ENCODE measurements at places on chromosomes 6 and 20.

DNA sequence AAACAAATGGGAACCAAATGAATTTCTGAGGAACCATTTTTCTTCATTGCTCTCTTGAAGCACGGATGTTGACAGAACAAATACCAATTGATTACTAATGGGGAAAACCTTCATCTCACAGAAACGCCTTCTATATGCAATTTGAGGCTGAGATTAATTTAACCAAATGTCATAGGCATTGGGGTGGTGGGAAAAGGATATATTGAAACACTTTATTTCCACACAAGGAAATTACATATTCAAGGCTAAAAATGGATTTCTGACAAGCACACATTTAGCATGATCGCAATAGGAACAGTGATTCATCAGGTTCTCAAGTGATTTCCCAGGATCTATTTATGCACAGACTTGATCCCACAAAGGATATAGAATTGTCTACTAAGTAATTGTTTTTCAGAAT, 88.9 kb downstream of the COL12A1 start:
- peaks cover 16% of the 10 kb centered on the region for H3K36me3 ChIP-seq
- no peak overlapping the region for H3K4me3 ChIP-seq
- H3K4me1 ChIP-seq, result peaks cover 15% of the 10 kb centered on the region
- no peaks in the 10 kb centered on the region for H3K27me3 ChIP-seq

DNA sequence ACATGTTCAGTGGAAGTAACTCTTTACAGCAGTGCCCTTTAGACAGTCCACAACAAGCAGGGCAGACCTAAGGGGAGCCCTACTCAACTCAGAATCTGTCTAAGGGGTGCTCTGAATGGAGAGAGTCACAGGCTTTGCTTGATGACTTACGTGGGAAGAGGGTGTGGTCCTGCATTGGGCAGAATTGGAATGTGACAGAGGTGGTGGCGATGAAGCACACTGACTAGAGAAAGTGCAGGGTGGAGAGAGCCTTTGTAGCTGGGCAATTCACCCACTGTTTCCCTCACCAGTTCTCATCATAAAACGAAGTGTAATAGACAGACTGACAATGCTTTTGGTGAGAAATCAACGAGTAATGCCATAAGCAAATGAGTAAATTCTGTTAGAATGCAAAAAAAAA, 11.2 kb downstream of the TP53INP2 start:
- H3K36me3 ChIP-seq, result peaks cover 4% of the 10 kb centered on the region
- no peaks in the 10 kb centered on the region for H3K27me3 ChIP-seq
- no peak overlapping the region for H3K27ac ChIP-seq
- no peak overlapping the region for H3K4me3 ChIP-seq
- peaks cover 40% of the 10 kb centered on the region for H3K4me1 ChIP-seq
- DNase-seq, result no peak

- DNase-seq, result no peak
- H3K27me3 ChIP-seq, result no peaks in the 10 kb centered on the region
- no peaks in the 10 kb centered on the region for H3K36me3 ChIP-seq
- no peak overlapping the region for H3K27ac ChIP-seq
- no peaks in the 10 kb centered on the region for H3K4me1 ChIP-seq
These were observed 390.2 kb downstream of the TENT5A start for GRCh38 chr6:81362246-81362645.

GRCh38 chr6:148521158-148521557, 178.5 kb downstream of the SASH1 start:
- DNase-seq, result no peak
- no peaks in the 10 kb centered on the region for H3K4me1 ChIP-seq
- H3K27ac ChIP-seq, result no peak overlapping the region
- no peaks in the 10 kb centered on the region for H3K36me3 ChIP-seq
- H3K27me3 ChIP-seq, result no peaks in the 10 kb centered on the region
- no peak overlapping the region for H3K4me3 ChIP-seq

- no peak overlapping the region for H3K4me3 ChIP-seq
- no peaks in the 10 kb centered on the region for H3K36me3 ChIP-seq
- no peak for DNase-seq
- peaks cover 6% of the 10 kb centered on the region for H3K4me1 ChIP-seq
- H3K27me3 ChIP-seq, result no peaks in the 10 kb centered on the region
- no peak overlapping the region for H3K27ac ChIP-seq
These were observed 78.8 kb upstream of the CD83 start for GRCh38 chr6:14038467-14039437.

- no peaks in the 10 kb centered on the region for H3K4me1 ChIP-seq
- no peak overlapping the region for H3K27ac ChIP-seq
- no peaks in the 10 kb centered on the region for H3K36me3 ChIP-seq
- no peak for DNase-seq
- no peak overlapping the region for H3K4me3 ChIP-seq
- H3K27me3 ChIP-seq, result no peaks in the 10 kb centered on the region
These were observed 125.3 kb upstream of the B3GAT2 start for GRCh38 chr6:71082033-71082650.

DNA sequence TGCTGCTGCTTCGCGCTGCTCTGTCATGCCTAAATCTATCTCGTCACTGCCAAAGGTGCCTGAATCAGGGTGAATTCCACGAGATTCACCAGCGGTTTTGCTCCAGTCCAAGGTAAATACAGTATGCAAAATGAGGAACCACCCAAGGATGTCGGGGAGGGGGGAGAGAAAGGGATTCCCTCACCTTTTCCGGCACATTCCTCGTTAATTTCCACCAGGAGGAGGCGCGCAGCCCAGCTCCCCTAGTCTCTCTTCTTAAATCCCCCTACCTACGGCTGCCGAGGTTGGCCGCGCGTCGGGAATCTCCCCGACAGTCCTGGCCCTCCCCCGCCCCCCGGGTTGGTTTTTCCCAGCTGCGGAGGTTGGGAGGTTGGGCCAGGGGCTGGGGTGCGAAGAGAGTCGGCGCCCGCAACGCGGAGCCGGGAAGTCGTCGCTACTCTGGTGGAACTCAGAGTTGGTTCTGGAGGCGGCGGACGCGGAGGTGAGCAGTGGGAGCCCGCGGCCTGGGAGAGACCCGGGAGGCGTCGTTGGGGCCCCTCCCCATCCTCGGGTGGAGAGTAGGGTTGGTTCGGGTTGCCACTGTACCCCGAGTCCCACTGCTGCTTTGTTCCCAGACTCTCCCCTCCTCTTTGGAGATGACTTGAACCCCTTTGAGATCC, at the start of gene TPBG:
Gene TPBG, plus strand, starts transcription at position 390 of the 659 bp plus-strand sequence. CDS start 1,145 bp downstream, outside the sequence.
- H3K4me3 ChIP-seq, result peak within 1 kb of the TSS; percentile 82
- H3K4me1 ChIP-seq, result peaks cover 12% of the 10 kb centered on the region
- peak within 1 kb of the TSS; percentile 92 for H3K27ac ChIP-seq
- peak; percentile 47 for DNase-seq
- no peaks in the 10 kb centered on the region for H3K27me3 ChIP-seq

GRCh38 chr6:71053475-71053874, 96.6 kb upstream of the B3GAT2 start:
- H3K4me3 ChIP-seq, result no peak overlapping the region
- no peak for DNase-seq
- H3K27ac ChIP-seq, result no peak overlapping the region
- H3K4me1 ChIP-seq, result no peaks in the 10 kb centered on the region
- H3K27me3 ChIP-seq, result no peaks in the 10 kb centered on the region

DNA sequence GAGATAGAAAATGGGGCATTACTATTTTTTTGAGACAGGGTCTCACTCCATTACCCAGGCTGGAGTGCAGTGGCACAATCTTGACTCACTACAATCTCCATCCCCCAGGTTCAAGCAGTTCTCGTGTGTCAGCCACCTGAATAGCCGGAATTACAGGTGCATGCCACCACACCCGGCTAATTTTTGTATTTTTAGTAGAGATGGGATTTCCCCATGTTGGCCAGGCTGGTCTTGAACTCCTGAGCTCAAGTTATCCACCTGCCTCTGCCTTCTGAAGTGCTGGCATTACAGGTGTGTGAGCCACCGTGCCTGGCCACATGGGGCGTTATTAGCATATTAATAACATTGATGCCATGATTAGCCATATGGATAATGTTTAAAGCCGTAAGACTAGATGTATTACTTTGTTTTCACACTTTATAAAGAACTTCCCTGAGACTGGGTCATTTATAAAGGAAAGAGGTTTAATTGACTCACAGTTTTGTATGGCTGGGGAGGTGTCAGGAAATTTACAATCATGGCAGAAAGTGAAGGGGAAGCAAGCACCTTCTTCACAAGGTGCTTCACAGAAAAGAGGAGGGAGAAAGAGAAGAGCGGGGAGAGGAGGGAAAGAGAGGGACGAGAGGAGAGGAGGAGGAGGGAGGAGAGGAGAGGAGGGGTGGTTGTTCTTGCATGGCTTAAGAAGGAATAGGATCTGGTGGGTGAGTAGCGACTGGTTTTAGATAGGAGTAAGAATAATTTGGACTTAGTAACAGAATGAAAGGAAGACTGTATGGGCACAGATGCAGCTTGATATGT, 51.9 kb downstream of the MYO6 start:
- no peaks in the 10 kb centered on the region for H3K27me3 ChIP-seq
- H3K4me3 ChIP-seq, result no peak overlapping the region
- DNase-seq, result no peak
- H3K36me3 ChIP-seq, result no peaks in the 10 kb centered on the region

- H3K27me3 ChIP-seq, result no peaks in the 10 kb centered on the region
- H3K4me1 ChIP-seq, result no peaks in the 10 kb centered on the region
- no peak for DNase-seq
- H3K36me3 ChIP-seq, result no peaks in the 10 kb centered on the region
These were observed 859.4 kb downstream of the MAFB start for GRCh38 chr20:39829661-39830060.

DNA sequence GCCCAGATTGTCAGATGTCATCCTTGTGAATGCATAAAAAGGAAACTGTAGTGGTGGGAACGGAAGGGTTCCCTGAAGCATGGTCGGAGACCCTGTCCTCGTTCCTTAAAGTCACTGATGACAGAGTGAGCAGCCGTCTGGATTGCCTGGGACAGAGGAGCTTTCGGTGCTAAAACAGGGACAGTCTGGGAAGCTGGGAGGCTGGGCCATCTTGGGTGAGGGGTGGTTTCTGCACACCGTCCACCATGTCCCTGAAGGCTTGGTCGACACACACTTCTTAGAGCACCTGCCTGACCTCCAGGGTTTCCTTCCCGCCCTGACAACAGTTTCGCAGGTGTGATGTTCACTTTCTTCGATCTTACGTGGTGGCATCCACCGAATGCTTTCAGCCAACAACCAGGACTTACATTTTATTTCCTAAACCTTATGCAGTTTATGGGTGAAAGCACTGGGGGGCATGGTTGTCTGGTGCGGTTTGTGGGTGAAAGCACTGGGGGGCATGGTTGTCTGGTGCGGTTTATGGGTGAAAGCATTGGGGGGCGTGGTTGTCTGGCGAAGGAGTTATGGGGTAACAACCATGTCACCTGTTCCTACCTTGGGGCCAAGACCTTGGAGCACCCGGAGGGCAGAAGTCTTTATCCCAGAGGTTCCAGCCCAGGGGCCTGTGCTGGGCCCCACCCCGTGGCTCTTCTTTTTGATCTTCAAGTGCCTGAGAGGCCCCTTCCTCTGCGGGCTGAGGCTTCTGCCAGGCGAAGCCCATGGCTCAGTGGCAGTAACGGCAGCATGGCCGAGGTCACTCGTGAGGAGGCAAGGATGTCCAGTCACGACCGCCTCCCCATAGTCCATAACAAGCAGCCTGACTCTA, 81.7 kb upstream of the FRMD1 start:
- DNase-seq, result no peak
- no peak overlapping the region for H3K4me3 ChIP-seq
- H3K27me3 ChIP-seq, result no peaks in the 10 kb centered on the region
- peaks cover 16% of the 10 kb centered on the region for H3K4me1 ChIP-seq
- H3K27ac ChIP-seq, result no peak overlapping the region
- no peaks in the 10 kb centered on the region for H3K36me3 ChIP-seq

GRCh38 chr6:161279677-161280415, 6.0 kb upstream of the AGPAT4 start:
- peaks cover 16% of the 10 kb centered on the region for H3K4me1 ChIP-seq
- DNase-seq, result no peak

- no peaks in the 10 kb centered on the region for H3K27me3 ChIP-seq
- peak; percentile 37 for DNase-seq
- peak within 1 kb of the TSS; percentile 84 for H3K4me3 ChIP-seq
- peak within 1 kb of the TSS; percentile 95 for H3K27ac ChIP-seq
These were observed at the start of gene STK35 for GRCh38 chr20:2101057-2101864. STK35 (plus strand) TSS chr20:2101827; CDS start chr20:2101882, 55 bp downstream.

GRCh38 chr6:121670511-121670910, 235.1 kb downstream of the GJA1 start:
- H3K4me1 ChIP-seq, result peaks cover 8% of the 10 kb centered on the region
- no peak for DNase-seq
- no peaks in the 10 kb centered on the region for H3K36me3 ChIP-seq
- no peak overlapping the region for H3K4me3 ChIP-seq
- no peak overlapping the region for H3K27ac ChIP-seq

DNA sequence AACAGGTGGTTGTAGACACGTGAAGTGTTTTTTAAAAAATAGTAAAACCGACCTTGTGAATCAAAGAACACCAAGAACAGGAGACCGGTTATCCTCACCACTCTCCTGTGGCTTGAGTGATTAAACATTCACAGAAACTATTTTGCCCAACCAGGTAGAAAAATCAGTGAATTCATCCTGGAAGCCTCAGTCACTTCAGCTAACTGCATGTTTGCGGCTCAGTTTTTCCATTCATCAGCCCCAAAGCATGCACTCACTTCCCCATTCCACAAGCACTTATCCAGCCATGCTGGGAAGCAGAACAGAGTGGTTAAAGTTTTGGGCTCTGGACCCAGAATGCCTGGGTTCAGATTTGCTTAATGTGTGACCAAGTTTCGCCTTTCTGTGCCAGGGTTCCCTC, 2.4 kb downstream of the LRRN4 start:
- no peak overlapping the region for H3K27ac ChIP-seq
- H3K4me3 ChIP-seq, result no peak overlapping the region
- DNase-seq, result no peak
- peaks cover 32% of the 10 kb centered on the region for H3K4me1 ChIP-seq

DNA sequence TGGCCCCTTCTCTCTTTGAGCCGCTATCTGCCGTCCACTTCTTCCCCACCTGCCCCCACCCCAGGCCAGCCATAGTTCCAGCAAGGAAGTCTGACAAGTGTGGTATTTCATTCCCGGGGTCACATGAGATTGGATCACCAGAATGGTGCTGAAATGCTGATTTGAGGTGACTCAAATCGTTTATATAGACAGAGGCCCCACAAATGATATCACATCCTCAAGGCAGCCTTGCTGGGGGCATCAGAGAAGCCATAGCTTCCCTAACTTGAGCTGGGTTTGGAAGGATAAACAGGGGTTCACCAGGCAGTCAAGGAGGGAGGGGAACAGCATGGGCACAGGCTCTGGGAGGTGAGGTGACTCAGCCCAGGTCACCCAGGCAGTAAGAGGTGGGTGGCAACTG, 9.9 kb downstream of the SDCBP2 start:
- H3K27ac ChIP-seq, result no peak overlapping the region
- H3K36me3 ChIP-seq, result no peaks in the 10 kb centered on the region
- no peak for DNase-seq
- H3K27me3 ChIP-seq, result no peaks in the 10 kb centered on the region

GRCh38 chr20:48574383-48574782, 253.4 kb downstream of the PREX1 start:
- H3K27me3 ChIP-seq, result no peaks in the 10 kb centered on the region
- no peaks in the 10 kb centered on the region for H3K36me3 ChIP-seq
- H3K4me3 ChIP-seq, result no peak overlapping the region
- H3K4me1 ChIP-seq, result 0 out of 2 replicates have a peak, but pooled peaks cover 4% of the 10 kb centered on the region
- no peak overlapping the region for H3K27ac ChIP-seq

DNA sequence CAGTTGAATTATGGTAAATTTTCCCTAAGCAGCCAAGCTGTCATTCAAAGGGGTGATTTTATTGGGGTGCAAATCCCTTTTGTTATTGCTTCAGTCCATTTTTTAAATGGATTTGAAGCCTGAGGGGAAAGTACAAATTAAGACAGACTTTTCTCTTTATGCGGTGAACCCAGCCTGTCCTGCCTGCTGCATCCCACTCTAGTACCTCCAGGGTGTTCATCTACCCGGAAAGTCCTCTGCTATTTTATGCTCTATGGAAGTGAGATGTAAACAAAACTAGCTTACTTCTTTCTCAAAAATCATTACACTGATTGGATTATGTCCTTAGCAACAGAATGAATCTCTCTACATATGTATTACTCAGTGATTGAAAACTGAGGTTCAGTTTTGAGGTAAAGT, 1088.9 kb upstream of the CITED2 start:
- peaks cover 17% of the 10 kb centered on the region for H3K4me1 ChIP-seq
- H3K36me3 ChIP-seq, result no peaks in the 10 kb centered on the region
- H3K27me3 ChIP-seq, result no peaks in the 10 kb centered on the region
- no peak for DNase-seq
- peak overlapping the region; percentile 59 for H3K27ac ChIP-seq

All from HCT116 (cell line).